CD4-positive, alpha-beta T cell treated with Interleukin-4 for 4 hours (primary cell): ENCODE measurements at places on chromosomes 5 and 9.

DNA sequence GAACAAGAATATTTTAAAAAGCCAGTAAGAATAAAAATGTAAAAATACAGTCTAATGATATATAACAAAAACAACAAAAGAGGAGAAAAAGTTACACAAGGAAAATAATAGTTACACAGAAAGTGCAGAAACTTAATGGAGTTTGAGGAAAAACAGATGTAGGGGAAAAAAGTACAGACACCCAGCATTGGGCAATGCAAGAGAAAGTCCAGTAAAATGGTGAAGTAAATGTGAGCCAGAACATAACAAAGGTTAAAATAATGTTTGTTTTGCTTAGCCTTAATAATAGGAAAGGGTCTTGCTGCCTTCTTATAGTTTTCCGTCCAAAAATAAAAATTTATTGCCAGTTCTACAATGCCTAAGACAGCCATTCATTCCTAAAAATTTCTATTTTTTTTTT is 364.2 kb downstream of the NNT start:
- DNase-seq: no peak

GRCh38 chr5:103119070-103119764 is 721 bp downstream of the GIN1 start:
- no peak for DNase-seq

GRCh38 chr5:181040631-181040945 is 522 bp downstream of the BTNL9 start:
- no peak for DNase-seq

DNA sequence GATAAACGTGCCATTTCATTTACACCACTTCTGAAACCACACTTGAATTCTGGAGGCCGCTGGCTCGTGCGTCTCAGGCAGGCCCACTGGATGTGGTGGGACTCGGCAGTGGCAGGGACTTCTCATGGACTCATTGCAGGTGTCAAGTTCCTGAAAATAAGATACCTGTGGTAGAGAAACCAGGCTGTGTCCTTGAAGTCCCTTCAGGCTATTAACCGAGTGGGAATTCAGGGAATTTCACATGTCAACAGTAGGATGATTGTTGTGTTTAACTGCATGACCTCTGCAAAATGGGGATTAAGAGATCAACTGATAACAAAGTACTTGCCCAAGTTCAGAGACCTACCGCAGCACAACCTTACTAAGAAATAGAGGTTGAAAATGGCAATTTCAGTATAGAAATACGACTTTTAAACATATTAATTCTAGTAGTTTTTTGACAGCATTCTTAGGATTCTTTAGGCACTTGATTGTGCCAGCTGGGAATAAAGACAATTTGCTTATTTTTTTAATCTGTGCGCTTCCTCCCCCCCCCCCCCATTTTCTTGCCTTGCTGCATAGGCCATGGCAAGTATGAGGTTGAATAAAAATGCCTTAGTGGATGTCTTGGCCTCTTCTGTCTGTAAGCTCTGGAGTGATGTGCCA is 26.8 kb downstream of the TRIP13 start:
- DNase-seq: no peak

GRCh38 chr5:163790497-163790896 is 285.1 kb downstream of the MAT2B start:
- no peak for DNase-seq

DNA sequence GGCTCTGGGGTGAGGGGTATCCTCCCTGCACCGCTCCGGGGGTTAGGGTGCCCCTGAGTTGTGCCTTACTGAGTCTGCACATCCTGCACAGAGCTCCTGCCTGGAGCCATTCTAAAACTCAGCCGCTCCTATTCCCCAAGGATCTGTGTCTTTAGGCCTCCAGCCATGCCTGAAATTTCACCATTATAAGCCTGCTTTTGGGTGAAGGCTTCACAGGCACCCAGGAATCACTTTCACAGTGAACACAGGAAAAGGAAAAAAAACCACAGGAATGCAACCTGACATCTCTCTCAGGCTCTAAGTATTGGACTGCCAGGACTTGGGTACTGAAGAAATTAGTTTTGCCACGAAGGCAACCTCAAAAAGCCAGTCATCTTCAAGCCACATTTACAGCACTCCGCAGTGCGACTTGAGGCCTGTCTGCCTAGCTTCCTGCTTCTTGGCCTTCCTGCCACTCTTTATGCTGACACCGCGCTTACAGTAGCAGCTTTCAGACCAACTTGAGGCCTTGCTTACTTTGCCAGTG is 30.9 kb downstream of the GALNT10 start:
- peak; percentile 79 for DNase-seq

- no peak for DNase-seq
Measured at GRCh38 chr5:126914801-126915436, 115.4 kb downstream of the MARCHF3 start.

- DNase-seq: no peak
Measured at GRCh38 chr9:73265876-73266275, 114.2 kb downstream of the ANXA1 start.
